ENCODE measurements at places on chromosomes 16 and 17.
A peak's percentile ranks its signal among the peaks of the same experiment; 100 is the strongest.

DNA sequence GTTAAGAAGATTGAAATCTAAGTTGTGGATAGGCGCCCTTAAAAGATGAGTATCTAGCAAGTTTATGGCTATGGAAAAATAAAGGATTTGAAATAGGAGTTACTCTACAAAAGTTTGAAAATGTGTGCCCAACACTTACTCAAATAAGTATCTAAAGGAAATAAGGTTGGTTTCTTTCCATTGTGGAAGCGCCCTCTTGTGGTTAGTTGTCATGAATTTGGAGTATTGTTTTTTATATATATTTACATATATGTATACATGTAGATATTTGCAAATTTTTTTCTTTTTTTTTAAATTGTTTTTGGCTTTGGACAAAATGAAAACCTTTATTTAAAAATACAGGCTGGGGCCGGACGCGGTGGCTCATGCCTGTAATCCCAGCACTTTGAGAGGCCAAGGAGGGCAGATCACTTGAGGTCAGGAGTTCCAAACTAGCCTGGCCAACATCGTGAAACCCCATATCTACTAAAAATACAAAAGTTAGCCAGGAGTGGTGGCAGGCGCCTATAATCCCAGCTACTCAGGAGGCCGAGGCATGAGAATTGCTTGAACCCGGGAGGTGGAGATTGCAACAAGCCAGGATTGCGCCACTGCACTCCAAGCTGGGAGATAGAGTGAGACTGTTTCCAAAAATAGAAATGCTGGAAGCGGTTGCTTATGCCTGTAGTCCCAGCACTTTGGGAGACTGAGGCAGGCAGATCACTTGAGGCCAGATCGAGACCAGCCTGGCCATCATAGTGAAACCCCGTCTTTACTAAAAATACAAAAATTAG is 24.0 kb upstream of the VPS4A start:
- DNase-seq, result peak; percentile 35

DNA sequence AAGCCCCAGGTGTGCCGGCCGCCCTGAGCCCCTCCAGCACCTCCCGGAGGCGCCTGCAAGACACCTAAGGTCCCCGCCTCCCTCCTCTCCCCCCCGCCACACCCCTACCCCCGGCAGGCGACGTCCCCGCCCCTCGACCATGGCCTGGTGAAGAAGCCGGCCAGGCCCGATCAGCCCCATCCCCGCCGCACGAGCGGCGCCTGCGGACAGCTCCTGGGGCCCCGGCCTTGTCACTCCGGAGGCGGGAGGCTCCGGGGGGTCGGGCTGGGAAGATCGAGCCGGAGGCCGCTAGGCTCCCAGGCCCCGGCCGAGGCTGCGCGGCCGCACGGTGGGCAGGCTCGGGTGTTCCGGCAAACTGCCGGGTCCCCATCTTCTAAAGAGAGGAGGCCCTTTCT is 405 bp upstream of the ACE start:
- DNase-seq, result no peak

DNA sequence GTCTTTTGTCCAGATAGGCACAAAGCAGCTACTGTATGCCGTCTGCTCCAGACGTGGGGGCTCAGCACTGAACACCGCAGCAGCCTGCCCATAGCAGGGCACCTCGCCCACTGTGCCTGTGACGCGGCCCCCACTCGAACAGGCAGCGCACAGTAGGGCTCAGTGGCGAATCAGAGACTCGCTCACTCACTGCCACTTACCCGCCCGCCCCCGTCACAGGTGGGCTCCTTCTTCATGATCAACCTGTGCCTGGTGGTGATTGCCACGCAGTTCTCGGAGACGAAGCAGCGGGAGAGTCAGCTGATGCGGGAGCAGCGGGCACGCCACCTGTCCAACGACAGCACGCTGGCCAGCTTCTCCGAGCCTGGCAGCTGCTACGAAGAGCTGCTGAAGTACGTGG is 23.6 kb downstream of the TPSG1 start:
- no peak for DNase-seq

GRCh38 chr16:79768276-79768970 is 167.9 kb upstream of the MAF start:
- no peak for DNase-seq

- DNase-seq, result no peak
Observed at GRCh38 chr17:74852237-74853047, 7.2 kb downstream of the GRIN2C start.
